ENCODE measurements at places on chromosomes 6 and 20. TPM values are rescaled to one million over a fixed set of nuclear protein-coding genes. Genes with fewer than 3 reads are reported as not detected.

The FKBP1C gene
- 1.5 TPM for total RNA-seq

DNA sequence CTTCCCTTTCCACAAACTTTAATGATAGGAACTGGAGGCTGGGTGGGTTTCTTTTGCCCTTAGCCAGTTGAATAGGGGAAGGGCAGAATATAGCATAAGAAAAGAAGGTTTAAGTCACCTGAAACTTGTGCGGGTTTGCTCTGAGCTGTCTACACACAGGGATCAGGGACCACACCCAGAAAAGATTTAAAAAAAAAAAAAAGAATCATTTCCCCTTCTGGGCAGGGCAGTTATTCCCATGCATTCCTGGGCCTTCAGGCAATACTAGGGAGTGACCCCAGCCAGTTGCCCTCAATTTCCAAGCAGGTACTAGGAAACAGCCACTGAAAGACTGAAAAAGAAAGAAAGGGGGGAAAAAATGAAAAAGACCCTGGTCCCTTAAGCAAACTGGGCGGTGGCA, 39.6 kb upstream of the HDAC2 start:
- no peaks in the 10 kb centered on the region for H3K36me3 ChIP-seq
- DNase-seq: no peak
- H3K27ac ChIP-seq: no peak overlapping the region
- H3K27me3 ChIP-seq: no peaks in the 10 kb centered on the region

GRCh38 chr20:9262653-9263194, 193.8 kb downstream of the PLCB4 start:
- peaks cover 24% of the 10 kb centered on the region for H3K4me1 ChIP-seq
- no peaks in the 10 kb centered on the region for H3K27me3 ChIP-seq
- peak overlapping the region; percentile 13 for H3K27ac ChIP-seq

DNA sequence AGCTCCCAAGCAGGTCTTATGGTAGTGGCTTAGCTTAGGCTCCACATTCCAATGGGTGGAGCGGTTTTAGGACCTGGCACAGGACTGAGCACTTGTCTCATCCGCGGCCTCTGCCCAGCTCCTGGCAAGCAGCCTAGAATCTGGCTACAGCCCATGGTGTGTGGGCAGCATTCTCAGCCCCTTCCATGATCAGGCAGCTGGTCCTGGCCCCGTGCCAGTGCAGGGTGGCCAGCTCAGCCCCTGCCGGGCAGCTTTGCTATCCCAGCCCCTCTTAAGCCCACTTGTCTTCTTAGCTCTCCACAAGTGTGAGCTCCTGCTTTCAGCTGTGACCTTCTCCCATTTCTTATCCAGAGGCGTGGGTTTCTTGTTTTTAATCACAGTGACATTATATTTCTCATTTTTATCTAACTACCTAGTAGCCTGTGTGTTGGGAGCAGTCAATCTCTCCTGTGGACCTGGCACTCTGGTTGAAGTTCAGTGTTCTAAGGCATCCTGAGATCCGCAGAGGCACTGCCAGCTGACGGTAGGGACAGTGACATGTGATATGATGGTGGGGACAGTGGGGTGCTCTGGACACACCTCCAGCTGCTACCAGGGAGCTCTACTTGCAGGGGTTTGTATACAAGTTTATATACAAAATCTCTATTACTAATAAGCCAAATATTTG, 119.9 kb upstream of the PRND start:
- no peak for DNase-seq
- no peak overlapping the region for H3K27ac ChIP-seq
- no peak overlapping the region for H3K4me3 ChIP-seq
- H3K4me1 ChIP-seq: no peaks in the 10 kb centered on the region
- no peaks in the 10 kb centered on the region for H3K36me3 ChIP-seq

- peak overlapping the region; percentile 91 for H3K4me3 ChIP-seq
- DNase-seq: no peak
- H3K36me3 ChIP-seq: no peaks in the 10 kb centered on the region
- H3K27me3 ChIP-seq: peaks cover 81% of the 10 kb centered on the region
- no peak overlapping the region for H3K27ac ChIP-seq
Observed at GRCh38 chr6:144063246-144063743, 32.1 kb downstream of the SF3B5 start.

DNA sequence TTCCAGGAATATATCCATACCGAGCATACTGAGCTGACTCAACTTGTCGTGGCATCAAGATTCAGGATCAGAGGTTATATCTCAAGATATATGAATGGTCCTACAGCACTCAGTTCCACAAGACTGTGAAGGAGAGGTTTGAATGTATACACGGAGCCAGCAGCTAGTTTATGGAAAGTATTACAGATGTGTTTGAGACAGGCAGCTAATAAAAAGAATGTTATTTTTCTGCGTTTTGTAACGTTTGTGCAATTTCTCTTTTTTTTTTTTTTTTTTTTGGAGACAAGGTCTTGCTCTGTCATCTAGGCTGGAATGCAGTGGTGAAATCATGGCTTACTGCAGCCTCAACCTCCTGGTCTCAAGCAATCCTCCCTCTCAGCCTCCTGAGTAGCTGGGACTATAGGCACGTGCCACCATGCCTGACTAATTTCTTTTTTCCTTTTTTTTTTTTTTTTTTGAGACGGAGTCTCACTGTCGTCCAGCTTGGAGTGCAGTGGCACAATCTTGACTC, 3.4 kb upstream of the FAM110A start:
- no peak overlapping the region for H3K4me3 ChIP-seq
- no peaks in the 10 kb centered on the region for H3K36me3 ChIP-seq
- H3K27me3 ChIP-seq: no peaks in the 10 kb centered on the region

DNA sequence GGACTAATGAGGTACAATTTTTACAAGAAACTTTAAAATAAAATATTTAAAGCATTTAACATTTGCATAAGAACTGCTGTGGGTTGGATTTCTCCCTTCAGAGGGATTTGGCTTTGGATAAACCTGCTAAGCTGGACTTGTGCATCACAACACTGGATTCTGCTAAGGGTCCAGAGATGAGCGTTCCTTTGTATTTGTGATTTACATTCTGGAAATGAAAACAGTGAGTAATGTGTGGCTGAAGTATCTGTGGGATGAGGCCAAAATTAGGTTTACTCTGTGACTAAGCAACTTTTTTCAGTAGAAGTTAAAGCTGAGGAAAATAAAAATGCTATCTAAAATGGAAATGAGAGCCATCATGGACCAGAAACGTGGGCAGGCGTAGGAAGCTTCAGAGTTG, 494.3 kb downstream of the EPM2A start:
- peaks cover 17% of the 10 kb centered on the region for H3K4me1 ChIP-seq
- no peak overlapping the region for H3K27ac ChIP-seq
- H3K36me3 ChIP-seq: no peaks in the 10 kb centered on the region
- DNase-seq: no peak
- no peaks in the 10 kb centered on the region for H3K27me3 ChIP-seq
- H3K4me3 ChIP-seq: no peak overlapping the region

DNA sequence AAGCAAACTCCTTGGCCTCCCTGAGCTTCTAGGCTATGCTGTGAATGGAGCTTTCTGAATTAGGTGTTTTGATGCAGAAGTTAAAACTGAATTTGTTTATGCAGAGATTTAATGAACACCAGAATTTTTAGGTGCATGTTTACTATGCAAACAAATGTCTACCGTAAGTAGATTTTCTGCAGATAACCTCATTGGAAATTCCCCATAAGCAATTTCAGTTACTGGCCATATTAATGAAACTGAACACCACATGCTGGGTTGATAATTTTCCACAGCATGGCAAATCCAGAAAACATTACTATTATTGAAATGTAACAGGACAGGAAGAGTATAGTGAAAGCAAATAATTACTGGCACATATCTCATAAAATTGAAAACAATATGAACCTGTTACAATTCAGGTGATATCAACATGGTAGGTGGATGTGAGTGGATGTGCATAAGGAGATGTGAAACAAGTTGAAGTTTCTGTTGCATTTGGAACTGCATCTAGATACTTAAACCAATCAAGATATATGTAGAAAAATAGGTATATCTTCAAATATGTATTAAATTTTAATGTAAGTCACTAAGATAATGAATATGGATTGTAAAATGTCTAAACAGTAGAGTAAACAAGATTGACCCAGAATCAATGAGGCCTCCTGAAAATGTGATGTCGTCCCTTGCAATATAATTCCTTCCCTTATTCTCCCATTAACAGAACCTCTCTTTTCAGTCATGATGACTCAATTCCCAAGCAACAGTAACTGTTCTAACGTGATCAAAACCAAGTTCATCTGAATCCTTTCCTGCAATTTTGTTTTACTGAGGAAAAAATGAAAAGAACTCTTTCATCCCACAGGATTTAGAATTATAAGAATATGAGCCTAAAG, 11.0 kb downstream of the PTCHD4 start:
- no peaks in the 10 kb centered on the region for H3K4me1 ChIP-seq
- H3K4me3 ChIP-seq: no peak overlapping the region
- H3K36me3 ChIP-seq: peaks cover 2% of the 10 kb centered on the region
- no peak for DNase-seq

DNA sequence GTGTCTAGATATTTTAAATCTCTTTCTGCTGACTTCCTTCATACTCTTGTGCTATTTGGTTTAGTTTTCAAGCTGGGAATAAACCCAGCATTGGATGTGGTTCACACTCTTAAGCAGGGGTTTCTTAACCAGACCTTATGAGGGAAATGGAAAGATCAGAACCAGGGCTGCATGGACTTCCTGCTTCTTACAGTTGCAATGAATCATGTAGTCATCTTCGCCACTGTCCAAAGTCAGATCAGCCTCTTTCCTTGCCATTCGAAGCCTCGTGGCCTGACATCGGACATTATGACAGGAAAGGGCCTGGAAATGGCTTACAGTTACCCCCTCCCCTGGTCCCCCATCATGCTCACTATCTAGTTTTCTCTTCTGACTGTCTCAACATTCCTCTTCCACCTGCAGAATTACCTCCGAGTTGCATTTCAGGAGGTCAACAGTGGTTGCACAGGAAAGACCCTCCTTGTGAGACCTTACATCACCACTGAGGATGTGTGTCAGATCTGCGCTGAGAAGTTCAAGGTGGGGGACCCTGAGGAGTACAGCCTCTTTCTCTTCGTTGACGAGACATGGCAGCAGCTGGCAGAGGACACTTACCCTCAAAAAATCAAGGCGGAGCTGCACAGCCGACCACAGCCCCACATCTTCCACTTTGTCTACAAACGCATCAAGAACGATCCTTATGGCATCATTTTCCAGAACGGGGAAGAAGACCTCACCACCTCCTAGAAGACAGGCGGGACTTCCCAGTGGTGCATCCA, 16.8 kb upstream of the NAA20 start:
- no peak overlapping the region for H3K27ac ChIP-seq
- DNase-seq: no peak
- peaks cover 23% of the 10 kb centered on the region for H3K4me1 ChIP-seq
- H3K27me3 ChIP-seq: no peaks in the 10 kb centered on the region
- H3K4me3 ChIP-seq: no peak overlapping the region

GRCh38 chr6:73506246-73506645, 14.6 kb downstream of the EEF1A1 start:
- H3K27ac ChIP-seq: no peak overlapping the region
- H3K4me3 ChIP-seq: no peak overlapping the region
- H3K36me3 ChIP-seq: peaks cover 4% of the 10 kb centered on the region
- H3K4me1 ChIP-seq: no peaks in the 10 kb centered on the region
- no peaks in the 10 kb centered on the region for H3K27me3 ChIP-seq

DNA sequence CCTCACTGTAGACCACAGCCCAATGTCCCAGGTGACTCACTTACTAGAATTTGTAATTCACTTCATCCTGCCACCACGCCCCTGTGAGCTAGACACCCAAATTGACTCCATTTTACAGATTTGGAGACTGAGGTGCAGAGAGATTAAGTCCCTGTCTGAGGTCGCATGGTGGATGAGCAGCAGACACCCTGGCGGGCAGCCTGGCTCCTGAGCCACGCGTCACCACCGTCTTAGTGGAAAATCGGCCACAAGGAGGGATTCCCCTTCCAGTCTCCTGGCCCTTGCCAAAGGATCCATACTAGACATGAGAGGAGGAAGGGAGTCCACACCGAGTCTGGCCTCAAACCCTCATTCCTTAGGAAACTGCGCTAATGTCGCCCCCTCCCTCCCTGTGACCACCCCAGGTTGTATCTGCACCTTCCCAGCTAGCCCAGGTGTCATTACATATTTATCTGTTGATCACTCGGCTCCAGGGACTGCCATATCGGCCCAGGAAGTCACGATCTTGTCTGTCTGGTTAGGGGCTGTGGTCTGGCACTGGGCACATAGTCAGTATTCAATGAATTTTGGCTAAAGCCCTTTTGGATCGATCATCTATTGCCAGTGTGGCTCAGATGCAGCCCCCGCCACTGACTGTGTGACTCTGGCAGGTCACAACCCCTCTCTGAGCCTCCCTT, 25.7 kb upstream of the PTGIS start:
- H3K27me3 ChIP-seq: no peaks in the 10 kb centered on the region
- no peak overlapping the region for H3K4me3 ChIP-seq
- no peak overlapping the region for H3K27ac ChIP-seq
- H3K36me3 ChIP-seq: no peaks in the 10 kb centered on the region
- DNase-seq: no peak

GRCh38 chr6:136335736-136336363, 46.2 kb upstream of the BCLAF1 start:
- no peaks in the 10 kb centered on the region for H3K27me3 ChIP-seq
- H3K4me1 ChIP-seq: no peaks in the 10 kb centered on the region
- no peak overlapping the region for H3K4me3 ChIP-seq
- H3K27ac ChIP-seq: no peak overlapping the region
- no peaks in the 10 kb centered on the region for H3K36me3 ChIP-seq
